Glutamatergic neuron (in vitro differentiated cells): ENCODE measurements at places on chromosomes 5 and 9. TPM values are rescaled to one million over a fixed set of nuclear protein-coding genes. Genes with fewer than 3 reads are reported as not detected.
A peak's percentile ranks its signal among the peaks of the same experiment; 100 is the strongest.

DNA sequence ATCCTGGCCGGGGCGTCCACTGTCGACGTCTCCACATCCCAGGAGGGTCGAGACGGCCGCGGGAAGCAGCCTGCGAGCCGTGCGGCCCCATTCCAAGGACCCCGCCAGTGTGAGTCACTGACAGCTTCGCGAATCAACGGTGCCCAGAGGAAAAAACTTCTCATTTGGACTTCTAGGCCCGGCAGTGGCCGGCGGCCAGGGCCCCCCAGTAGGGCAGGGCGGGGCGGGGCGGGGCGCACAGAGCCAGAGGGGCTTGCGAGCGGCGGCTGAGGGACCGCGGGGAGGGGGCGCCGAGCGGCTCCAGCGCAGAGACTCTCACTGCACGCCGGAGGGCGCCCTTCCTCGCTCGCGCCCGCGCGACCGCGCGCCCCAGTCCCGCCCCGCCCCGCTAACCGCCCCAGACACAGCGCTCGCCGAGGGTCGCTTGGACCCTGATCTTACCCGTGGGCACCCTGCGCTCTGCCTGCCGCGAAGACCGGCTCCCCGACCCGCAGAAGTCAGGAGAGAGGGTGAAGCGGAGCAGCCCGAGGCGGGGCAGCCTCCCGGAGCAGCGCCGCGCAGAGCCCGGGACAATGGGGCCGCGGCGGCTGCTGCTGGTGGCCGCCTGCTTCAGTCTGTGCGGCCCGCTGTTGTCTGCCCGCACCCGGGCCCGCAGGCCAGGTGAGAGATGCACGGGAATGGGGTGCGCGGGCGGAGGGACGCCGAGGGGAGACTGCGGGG is at the start of gene F2R:
Gene F2R, plus strand, starts transcription at position 391 of the 720 bp plus-strand sequence. Its CDS starts 182 bp downstream, at position 573.
- H3K27me3 ChIP-seq: peaks cover 6% of the 10 kb centered on the region
- peak; percentile 87 for DNase-seq

DNA sequence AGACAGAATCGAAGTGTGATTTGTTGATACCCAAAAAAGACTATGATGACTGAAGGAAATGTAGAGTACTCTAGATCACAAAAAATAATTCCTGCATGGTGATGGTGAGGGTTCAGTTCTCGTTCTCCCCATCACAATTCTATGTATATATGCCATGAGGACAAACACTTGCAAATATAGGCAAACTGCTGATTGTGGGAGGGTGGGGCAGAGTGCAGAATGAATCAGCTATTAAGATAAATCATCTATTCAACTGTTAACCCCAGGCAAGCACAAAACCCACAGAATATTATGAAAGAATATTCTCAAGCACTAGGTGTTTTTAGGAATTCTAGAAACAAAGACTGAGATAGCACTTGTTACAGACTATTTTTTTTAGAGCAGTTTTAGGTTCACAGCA is 13.9 kb upstream of the UBLCP1 start:
- H3K36me3 ChIP-seq: no peaks in the 10 kb centered on the region
- H3K4me3 ChIP-seq: no peak overlapping the region
- no peak for DNase-seq
- no peak overlapping the region for H3K27ac ChIP-seq
- H3K27me3 ChIP-seq: peaks cover 6% of the 10 kb centered on the region
- peaks cover 10% of the 10 kb centered on the region for H3K4me1 ChIP-seq

GRCh38 chr5:77957931-77958521 is 181.9 kb upstream of the TBCA start:
- peak overlapping the region; percentile 55 for H3K4me3 ChIP-seq
- H3K27ac ChIP-seq: no peak overlapping the region
- peak; percentile 52 for DNase-seq
- no peaks in the 10 kb centered on the region for H3K36me3 ChIP-seq
- peaks cover 8% of the 10 kb centered on the region for H3K4me1 ChIP-seq

DNA sequence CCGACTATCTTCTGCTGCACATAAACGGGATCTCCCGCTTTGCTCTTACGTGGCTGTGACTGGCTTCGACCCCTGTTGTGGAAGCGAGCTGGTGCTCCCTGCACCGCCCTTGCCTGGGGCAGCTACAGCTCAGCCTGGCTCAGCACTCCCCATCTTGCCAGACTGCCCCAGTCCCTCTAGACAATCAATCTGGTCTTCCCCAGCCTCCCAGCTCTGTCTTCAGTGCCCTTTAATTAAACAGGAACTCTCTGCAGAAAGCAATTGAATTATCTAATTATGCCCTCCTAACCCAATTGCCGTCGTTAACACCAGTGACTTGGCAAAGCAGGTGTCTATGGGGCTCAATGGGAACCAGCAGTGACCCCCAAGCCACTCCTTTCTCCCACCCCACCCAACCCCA is 18.9 kb upstream of the NTNG2 start:
- no peaks in the 10 kb centered on the region for H3K27me3 ChIP-seq
- H3K4me3 ChIP-seq: peak overlapping the region; percentile 30
- H3K36me3 ChIP-seq: peaks cover 7% of the 10 kb centered on the region

DNA sequence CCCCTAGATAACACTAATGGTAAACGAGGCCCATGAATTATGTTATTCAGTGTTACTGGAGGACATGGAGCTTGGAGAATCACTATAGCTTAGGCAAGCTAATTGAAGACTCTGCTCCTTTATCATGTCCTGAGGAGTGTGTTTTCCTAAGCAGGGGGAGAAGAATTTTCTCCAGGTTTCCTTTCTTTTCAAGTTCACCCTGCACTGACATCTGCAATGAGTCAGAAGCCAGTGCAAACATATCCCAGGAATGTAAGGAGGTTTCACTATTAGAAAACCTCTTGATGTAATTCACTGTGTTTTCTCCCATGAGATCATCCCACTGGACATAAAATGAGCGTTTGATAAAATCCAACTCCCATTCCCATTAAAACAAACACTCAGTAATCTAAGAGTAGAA is 75.6 kb downstream of the DMRT2 start:
- no peak overlapping the region for H3K27ac ChIP-seq
- peaks cover 1% of the 10 kb centered on the region for H3K27me3 ChIP-seq
- no peaks in the 10 kb centered on the region for H3K36me3 ChIP-seq
- DNase-seq: no peak
- no peaks in the 10 kb centered on the region for H3K4me1 ChIP-seq
- no peak overlapping the region for H3K4me3 ChIP-seq

GRCh38 chr5:128637031-128637430 is 99.0 kb upstream of the FBN2 start:
- no peaks in the 10 kb centered on the region for H3K36me3 ChIP-seq
- no peaks in the 10 kb centered on the region for H3K27me3 ChIP-seq

- no peak overlapping the region for H3K27ac ChIP-seq
- no peaks in the 10 kb centered on the region for H3K27me3 ChIP-seq
- DNase-seq: no peak
- H3K4me3 ChIP-seq: no peak overlapping the region
Observed at GRCh38 chr9:27194401-27195091, 85.5 kb downstream of the TEK start.

STK32A gene
- total RNA-seq: 3.2 TPM

BTNL8 gene
- total RNA-seq: not detected

PPP3R2 gene
- not detected for total RNA-seq

TMEM215 gene
- total RNA-seq: 0.27 TPM
